ENCODE measurements at places on chromosomes 12 and 14.

- DNase-seq, result no peak
These were observed 108.6 kb upstream of the VRK1 start for GRCh38 chr14:96688629-96689028.

DNA sequence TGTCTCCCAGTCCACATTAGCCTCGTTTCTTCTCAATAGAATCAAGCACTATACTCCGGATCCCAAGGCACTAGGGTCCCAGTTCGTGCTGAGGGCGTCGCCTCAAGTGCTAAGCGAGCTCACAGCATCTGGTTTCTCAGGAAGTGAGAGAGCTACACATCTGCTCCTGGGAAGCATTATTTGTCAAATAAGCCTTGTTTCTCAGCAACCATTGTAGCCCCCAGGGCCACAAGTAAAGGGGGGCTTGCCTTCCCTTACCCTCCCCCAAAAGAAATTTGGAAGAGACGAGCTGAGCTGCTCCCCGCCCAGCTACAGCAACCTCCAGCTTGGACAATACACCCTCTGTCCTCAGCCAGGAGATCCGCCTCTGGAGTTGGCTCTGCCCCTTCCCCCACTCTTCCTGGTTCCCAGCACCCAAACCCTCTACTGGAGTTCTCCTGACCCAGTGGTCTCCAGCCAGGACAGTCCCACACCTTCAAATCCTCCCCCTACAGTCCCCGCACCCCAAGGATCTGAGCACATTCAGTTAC lies 5.7 kb upstream of the TNS2 start:
- no peak for DNase-seq

DNA sequence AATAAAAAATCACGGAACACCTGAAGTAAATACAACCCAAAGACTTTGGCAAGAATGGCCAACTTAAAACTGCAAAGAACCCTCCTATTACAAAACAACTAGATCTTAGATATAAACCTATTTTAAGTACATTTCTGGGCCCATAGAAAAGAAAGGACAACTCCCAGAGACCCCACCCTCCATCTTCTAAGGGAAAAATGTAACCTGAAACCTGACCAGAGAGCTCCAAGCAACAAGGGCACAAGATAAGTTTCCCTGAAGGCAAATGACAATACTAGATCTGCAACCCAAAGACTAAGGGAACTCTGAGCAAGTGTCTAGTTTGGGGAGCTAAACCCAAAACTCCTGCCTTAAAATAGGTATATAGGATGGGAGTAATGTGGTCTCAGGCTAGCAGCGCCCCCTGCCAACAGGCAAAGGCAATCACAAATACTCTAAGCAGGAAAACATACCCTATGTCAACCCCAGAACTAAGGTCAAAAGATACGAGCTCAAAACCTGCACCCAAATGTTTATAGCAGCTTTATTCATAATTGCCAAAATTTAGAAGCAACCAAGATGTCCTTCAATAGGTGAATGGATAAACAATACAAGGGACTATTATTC lies 218.9 kb downstream of the ITPR2 start:
- DNase-seq, result no peak

GRCh38 chr12:69173368-69173767 lies 66.0 kb upstream of the CPSF6 start:
- DNase-seq, result no peak

DNA sequence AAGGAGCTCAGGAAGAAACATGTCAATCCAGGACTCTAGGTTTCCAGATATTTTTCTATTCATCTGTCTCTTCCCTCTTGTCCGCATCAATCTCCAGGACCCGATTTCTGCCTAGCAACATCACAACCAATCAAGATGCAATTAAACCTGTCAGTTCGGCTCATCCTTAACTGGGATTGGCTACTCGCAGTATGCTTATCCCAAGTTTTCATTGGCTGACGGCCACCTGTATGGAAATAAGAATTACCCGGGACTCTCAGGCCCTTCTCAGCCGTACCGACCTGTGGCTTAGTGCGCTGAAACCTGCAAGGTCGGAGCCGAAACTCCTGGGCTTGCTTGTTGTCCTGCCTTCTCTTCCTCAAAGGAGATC lies 20.4 kb upstream of the ATP5MC2 start:
- DNase-seq, result peak; percentile 53

DNA sequence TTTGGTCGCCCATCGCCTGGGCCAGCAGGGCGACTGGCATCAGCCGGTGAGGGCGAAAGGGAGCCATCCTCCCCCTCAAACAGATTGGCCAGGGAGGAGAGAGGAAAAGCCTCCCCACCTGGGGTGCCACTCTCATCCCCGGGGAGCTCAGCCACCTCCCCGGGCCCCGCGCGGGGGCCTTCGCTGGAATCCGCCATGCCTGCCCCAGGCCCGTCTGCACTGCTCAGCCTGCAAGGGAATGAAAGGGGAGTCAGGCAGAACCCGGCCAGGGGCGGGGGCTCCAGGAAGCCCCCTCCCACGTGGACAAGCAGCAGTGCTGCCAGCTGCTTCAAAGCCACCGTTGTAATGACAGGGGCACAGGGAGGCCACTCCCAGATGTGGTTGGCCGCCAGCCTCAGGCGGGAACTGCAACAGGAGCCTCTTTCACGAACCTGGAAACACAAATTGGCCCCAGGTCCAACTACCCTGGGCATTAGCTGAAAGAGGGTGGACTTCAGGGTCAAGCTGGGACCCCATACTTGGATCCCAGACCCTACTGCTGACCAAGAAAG lies 18.5 kb downstream of the TRPV4 start:
- DNase-seq, result no peak

GRCh38 chr12:106914796-106915634 lies 40.7 kb upstream of the TMEM263 start:
- DNase-seq, result no peak
